Fibroblast of the conjunctiva (primary cell): ENCODE measurements at places on chromosomes 4 and X.

GRCh38 chr4:38980903-38981676 lies 51.1 kb downstream of the TMEM156 start:
- DNase-seq = peak; percentile 48

DNA sequence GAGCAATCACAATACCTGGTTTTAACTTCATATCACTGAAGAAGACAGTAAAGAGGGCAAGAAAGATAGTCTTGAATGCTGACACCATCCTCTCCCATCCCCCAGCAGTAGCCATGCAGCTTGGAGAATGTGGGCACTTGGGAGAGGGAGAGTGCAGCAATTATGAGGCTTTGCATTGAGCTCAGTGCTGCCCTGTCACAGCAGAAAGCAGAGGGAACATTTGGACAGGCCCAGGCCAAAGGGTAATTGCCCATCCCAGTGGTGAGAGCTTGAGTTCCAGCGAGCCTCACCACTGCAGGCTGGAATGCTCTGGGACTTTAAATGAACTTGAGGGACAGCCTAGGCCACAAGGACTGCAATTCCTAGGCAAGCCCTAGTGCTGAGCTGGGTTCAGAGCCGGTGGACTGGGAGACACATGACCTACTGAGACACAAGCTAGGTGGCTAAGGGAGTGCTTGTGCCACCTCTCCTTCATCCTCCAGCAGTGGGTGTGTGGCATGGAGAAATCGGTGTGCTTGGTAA lies 36.3 kb downstream of the CORIN start:
- DNase-seq = no peak

DNA sequence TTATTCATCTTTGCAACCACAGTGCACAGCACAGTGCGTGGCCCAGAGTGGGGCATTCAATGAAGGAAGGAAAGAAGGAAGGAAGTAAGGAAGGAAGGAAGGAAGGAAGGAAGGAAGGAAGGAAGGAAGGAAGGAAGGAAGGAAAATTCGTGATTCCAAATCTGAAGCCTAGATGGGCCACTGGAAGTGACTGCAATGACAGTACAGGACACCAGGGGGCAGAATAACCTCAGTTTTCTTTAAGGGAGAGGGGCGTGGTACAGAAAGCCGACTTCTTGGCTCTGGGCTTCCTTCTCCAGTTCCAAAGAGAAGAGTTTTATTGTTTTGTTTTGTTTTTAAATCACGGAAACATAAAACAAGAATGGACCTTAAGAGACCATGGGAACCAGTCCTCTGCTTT lies 47.8 kb downstream of the APLN start:
- DNase-seq = peak; percentile 38

- peak; percentile 71 for DNase-seq
Measured at GRCh38 chr4:183142571-183143550, 43.8 kb downstream of the WWC2 start.

DNA sequence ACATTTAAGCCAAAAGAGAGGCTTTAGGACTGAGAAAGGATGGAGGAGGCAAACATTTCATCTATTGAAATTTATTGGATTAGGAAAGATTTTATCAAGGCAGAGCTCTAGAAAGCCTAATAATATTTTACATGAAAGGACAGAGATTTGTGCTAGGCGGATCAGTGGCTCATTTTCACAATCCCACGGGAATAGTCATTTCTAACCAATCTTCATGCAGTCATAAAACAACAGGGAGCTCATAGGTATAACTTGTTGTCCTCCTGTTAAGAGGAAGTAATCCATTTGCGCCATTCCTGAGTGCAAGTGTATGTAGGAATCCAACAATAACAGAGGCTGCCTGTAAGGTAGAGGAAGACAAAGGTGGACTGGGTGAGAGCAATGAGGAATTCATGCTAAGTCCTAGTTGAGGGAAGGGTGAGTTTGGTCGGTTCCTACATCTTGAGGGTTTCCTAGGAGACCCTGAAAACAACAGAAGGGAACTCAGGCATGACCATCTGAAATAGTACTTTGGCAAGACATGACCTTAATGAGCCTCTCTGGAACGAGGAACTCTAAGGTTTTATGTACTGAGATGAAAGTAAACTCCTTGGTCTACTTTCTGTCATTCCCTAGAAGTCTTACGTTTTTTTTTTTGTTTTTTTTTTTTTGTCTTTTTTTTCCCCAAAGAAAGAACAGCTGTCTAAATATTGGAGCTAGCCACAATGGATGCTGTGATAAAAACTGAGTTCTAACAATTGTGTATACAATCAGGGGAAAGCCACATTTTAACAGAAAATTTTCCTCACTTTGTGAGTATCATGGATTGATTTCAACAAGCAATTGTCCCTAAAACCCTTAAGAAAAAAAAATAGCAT lies 89.7 kb downstream of the GEMIN8 start:
- DNase-seq = no peak

GRCh38 chrX:24396236-24396930 lies 35.9 kb downstream of the SUPT20HL1 start:
- DNase-seq = peak; percentile 47

DNA sequence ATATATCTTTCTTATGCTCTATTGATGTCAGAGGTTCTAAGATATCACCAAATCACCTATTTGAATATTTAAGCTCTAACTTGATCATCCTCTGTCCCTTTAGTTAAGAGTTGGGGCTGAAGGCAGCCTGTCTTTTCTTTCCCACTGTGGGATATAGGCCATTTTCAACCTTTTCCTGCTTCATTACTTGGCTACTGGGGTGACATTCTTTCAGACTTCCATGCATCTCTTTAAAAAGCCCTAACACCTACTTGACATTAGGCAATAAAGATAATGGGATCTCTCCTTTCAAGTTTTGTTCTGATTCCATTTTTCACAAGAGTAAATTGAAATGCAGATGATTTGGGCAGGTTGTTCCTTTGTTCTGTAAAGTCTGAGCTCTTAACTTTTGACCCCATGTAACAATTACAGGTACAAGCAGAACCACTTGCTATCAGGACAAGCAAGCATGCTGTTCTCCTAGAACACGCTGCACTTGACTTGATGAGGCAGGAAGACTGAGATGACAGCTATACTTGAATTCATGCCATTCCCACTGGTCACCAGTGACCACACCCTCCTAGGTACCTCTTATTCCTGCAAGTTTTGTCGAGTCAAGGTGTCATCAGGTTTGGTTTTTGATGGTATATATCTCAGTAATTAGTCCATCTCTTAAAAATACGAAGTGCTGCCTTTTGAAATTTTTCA lies 18.2 kb downstream of the HOPX start:
- no peak for DNase-seq

DNA sequence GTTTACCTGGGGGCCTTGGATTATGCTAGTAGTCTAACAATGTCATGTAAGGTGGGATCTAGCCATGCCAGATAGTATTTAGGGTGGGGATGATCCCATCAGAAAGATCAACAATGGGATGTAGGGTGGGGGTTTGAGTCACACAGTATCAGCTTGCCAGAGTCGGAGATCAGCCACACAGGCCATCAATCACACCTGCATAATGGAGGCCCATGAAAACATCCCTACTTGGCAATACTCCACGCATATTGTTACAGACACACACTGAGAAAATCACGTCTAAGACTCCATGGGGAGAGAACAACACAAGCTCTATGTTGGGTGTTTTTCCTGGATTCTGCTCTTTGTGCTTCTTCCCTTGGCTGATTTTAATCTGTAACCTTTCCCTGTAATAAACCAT lies 49.5 kb upstream of the SLC25A4 start:
- no peak for DNase-seq

DNA sequence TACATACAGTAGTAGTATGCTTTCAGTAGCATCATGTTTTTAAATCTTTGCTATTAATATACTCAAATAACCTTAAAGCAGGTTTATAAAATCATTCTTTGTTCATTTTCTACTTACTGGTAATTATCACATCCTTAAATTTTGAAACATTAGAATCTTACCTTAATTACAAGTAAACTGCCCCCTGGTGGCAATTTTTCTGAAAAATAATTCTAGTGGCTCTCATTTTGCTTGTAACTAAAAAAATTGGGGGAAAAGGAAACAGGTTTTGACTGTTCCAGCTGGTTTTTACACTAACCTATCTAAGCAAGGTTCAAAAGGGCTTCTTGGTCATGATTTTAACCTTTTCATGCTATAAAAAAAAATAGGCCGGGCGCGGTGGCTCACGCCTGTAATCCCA lies 18.5 kb upstream of the DCAF4L1 start:
- no peak for DNase-seq

DNA sequence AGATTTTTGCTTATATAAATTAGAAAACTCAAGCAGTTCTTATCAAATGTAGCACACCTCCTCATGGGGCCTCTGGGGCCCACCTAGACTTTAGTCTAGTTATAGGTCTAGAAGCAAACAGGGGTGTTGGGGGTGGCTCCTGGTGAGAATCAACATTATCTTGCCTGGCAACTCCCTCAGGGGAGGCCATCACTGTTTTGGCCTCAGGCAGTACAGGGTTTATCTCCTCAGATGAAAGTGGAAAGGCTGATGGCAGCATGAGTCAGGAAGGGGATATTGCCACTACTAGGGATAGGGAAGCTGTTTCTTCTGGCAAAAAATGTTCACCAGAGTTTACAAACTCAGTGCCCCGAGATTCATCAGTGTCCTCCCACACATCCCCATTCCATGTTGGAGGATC lies 232.4 kb upstream of the BMP3 start:
- no peak for DNase-seq

- DNase-seq = no peak
Measured at GRCh38 chr4:22496165-22496813, 19.6 kb downstream of the ADGRA3 start.
